ENCODE measurements at places on chromosomes 5 and 9.

DNA sequence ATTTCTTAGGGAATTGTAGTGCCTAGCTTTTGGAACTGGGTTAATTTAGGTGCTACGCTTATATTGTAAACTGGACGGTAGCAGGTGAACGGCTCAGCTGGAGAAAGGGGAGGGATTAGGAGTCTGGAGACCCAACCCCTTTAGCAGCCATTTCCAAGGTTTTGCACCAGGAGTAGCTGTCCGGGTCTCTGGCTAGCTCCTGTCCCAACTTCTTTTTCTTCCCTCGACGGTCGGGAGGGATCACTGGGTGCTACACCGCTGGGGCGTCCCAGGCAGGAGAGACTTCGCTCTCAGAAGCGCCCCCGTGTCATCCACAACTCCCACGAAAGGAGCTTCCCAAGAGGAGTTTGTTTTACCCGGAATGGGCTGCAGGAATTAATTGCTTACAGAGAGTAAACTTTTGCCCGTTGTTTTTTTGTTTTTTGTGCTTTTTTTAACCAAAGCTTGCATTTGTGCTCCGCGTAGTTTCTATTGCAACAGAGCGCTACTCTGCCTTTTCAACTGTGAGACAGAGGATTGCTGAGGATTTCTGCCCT, 1640.9 kb upstream of the C9orf72 start:
- DNase-seq, result no peak

GRCh38 chr9:120066315-120066714, 513.7 kb downstream of the CDK5RAP2 start:
- no peak for DNase-seq

DNA sequence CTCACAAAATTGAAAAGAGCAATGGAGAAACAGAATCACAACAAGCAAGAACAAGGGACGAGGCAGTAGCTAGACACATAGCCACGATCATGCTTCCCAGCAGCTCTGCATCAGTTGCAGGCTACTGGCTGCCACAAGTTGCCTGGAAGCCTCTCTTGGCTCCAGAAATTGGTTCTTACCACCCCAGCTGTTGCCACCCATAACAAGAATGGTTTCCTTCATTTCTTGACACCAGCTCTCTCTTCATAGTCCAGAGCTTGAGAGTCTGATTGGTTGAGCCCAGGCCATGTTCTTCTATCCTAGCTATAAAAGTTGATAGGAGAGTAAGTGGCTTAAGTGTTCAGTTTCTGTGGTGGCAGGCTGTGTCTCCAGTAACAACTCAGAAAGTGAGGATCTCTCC, 210.7 kb upstream of the ANKRD55 start:
- no peak for DNase-seq

DNA sequence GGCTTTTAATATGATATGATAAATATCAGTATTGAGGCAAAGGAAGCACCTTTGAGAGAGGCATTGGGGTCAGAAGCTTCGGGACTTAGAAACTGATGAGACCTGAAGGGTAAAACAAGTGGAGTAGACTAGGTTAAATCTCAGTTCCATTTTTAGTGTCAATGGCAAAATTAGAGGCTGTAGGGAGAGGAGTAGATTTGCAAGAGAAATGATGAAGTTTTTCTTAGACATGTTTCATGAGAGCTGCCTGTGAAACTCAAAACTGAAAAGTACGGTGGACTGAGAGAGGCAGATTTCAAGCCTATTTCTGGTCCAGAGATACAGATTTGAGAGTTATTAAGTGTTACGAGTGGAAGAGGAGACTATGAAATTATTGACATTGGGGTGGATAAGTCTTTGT, 278.5 kb downstream of the TAF11L14 start:
- DNase-seq, result no peak

- DNase-seq, result no peak
These were observed 324.7 kb downstream of the TLE4 start for GRCh38 chr9:79896390-79896980.

DNA sequence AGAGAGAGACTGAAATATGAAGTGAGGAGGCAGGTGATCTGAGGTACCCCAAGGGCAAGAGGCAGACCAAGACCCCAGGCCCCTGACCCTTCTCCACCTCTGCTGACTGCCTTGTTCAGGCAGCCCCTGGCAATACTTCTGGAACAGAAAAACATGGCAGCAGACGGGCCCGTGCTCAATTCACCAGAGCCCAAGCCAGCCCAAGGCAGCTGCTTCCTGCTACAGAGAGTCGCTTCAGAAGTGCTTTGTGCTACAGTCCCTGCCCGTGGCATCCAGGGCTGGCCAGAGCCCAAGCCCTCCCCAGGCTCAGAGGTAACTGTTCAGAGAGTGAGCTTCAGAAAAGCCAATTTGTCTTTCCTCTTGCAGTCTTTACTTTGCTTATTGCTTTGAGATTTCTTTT, 151.4 kb upstream of the FSTL4 start:
- DNase-seq, result no peak

GRCh38 chr9:2679011-2679410, 38.3 kb upstream of the KCNV2 start:
- no peak for DNase-seq

- DNase-seq, result peak; percentile 75
These were observed 57.6 kb downstream of the DPYSL3 start for GRCh38 chr5:147452165-147452811.

- no peak for DNase-seq
These were observed 357.6 kb downstream of the ARHGEF28 start for GRCh38 chr5:73983644-73984043.

GRCh38 chr9:77752554-77752953, 104.4 kb upstream of the GNA14 start:
- no peak for DNase-seq

- peak; percentile 50 for DNase-seq
These were observed 800.6 kb downstream of the KCTD16 start for GRCh38 chr5:144971108-144971850.

DNA sequence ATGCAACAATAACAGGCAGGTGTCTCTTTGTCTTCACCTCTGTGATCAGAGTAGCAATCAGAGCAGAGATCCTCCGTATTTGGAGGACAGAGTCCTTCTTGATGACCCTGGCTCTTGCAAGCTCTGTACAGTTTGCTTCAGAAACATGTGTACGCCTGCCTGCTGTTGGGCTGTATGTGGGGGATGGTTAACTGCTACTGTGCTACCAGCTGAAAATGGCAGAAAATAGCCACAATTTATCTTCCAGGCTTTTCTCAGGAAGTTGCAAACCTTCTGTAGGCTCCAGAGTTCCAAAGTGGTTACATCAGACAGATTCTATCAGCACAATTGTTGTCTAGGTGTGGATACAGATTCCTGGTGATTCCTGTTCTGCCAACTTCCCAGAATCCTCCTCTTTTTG, 35.5 kb downstream of the DDX46 start:
- DNase-seq, result no peak

DNA sequence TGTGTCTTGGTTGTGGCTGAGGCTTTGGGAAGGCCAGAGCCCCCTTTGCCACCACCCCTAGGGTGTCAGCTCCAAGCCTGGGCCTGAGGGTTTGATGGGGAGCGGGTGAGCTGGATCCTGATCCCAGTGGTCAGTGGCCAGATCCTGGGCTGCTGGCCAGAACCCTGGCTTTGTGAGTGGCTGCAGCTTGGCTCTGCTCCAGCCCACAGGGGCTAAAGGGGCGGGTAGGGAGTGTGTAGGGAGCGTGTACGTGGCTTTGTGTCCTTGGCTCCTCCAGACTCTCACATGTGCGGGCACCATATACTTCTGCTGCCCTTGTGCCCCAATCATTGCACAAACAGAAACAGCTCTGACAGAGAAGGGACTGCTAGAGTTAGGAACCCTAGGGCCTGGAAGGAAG, 1.2 kb upstream of the IL11RA start:
- DNase-seq, result no peak

- DNase-seq, result peak; percentile 91
These were observed 2.3 kb downstream of the GDNF start for GRCh38 chr5:37837414-37838032.

DNA sequence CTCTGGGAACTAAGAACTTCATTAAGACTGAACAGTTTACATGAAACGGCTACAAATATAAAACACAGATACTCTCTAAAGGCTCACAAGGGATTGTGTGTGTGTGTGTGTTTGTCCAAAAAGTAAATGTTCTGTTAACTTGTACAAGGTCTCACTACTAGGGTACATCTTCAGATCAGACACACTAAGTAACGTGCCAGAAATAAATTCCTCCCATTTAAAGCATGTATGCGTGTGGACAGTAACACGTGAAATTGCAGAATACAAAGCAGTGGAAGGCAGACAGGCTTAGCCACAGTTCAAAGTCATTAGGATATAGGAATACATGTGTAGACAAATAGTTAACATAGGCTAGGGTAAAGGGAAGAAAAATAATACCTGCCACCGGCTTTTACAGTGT, 1.8 kb downstream of the BNC2 start:
- DNase-seq, result peak; percentile 52

DNA sequence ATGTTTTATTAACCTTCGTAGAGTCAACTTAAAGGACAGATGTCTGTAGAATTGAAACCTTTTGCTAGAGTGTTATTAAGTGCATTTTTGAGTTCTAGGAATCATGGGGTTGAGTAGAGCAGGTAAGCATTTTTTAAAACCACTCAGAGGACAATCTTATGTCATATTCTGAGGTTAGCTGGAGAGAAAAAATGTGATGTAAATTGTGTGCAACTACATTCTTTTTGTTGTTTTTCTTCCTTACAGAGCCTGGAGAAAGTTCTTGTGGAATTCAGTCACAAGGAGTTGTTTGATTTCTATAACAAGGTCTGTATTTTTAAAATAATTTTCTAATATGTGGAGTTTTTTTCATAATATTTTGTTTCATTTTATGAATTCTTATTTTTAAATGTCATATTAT, 206.4 kb downstream of the COMMD10 start:
- DNase-seq, result no peak

GRCh38 chr9:129022037-129022436, 6.1 kb downstream of the SH3GLB2 start:
- no peak for DNase-seq

- DNase-seq, result no peak
These were observed 144.6 kb upstream of the SGCD start for GRCh38 chr5:156182174-156182967.

- DNase-seq, result no peak
These were observed 11.6 kb downstream of the TMOD1 start for GRCh38 chr9:97512966-97513560.

DNA sequence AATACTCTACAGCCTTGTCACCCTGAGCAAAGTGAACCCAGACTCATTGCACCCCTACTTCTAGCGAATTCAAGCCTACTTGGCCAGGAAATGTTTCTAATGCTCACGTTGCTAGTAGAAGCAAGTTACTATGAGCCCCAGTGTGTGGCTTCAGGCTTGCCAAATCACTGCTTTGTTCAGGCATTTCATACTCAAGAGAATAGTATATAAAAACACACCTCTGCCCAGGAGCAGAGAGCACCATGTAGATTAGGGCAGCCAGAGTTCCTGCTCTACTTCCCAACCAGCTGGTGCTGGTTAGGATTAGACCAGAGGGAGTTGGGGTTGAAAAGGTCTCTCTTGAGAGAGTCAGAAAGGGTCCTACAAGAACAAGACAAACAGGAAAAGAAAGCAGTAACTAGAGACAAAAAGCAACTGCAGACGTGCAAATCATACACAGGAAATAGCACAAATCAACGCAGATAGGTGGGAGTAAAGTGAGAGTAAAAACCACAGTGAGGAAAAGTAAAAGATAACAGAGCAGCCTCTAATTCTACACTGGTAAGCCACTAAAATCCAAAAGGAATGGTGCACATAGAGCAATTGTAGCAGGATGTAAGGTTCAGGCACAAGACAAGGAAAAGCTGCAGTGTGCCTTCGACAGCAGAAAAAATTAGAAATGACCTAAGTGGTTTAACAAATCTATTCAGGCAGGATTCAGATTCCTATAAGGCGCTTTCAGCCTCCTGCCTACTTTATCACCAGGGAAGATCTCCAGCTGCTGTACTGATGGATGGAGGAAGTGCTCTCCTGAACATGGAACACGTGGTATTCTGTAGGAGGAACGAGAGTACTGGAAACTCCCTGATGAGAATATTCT, 49.6 kb upstream of the KIF2A start:
- DNase-seq, result peak; percentile 53

GRCh38 chr5:8098081-8098480, 229.1 kb downstream of the MTRR start:
- peak; percentile 5 for DNase-seq

DNA sequence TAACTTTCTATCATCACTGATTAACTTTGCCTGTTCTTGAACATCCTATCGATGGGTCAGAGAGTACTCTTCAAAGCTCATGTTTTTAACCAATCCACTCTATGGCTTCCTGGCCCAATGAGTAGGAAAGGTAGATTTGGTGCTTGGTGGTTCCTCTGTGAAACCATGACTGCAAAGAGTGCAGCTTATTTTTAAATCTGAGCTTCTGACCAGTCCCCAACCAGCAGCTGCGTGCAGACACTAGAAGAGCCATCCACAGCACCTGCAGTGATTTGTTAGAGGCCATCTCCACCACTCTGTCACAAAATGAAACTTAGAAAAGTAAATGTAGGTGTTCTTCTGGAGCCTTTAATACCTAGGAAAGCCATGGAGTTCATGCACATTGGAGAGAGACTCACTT, 107.3 kb upstream of the WWC1 start:
- DNase-seq, result no peak

GRCh38 chr9:110048976-110049698, 158.8 kb downstream of the C9orf152 start:
- DNase-seq, result peak; percentile 77

- no peak for DNase-seq
These were observed 75.7 kb downstream of the CAMK4 start for GRCh38 chr5:111299831-111300432.

DNA sequence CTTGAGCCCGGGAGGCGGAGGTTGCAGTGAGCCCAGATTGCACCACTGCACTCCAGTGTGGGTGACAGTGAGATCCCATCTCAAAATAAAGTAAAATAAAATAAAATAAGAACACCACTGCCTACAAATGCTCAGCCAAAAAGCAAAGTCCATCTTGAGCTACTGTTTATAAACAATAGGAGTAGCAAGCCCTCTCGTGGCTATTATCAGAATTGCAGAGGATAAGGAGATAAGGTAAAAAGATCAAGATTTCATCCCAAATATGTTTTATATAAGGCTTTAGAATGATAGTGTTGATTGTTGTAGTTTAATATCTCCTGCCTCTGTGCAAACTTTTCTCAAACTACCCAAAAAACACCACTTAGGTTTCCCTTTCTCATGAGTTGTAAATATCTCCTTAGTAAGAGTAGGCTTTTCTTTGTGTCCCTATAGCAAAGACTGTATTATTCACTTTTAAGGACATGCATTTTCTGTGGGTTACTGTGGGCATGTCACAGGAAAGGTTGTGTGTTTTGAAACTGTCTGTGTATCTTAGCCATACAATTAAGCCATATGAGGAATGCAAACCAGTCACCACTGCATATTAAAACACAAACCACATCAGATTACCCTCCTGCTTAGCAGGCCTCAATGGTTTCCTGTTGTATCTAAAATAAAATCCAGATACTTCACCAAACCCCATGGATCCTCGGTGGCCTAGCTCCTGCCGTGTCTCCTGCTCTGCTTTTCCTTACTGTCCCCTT, 31.8 kb upstream of the CKS2 start:
- peak; percentile 83 for DNase-seq

DNA sequence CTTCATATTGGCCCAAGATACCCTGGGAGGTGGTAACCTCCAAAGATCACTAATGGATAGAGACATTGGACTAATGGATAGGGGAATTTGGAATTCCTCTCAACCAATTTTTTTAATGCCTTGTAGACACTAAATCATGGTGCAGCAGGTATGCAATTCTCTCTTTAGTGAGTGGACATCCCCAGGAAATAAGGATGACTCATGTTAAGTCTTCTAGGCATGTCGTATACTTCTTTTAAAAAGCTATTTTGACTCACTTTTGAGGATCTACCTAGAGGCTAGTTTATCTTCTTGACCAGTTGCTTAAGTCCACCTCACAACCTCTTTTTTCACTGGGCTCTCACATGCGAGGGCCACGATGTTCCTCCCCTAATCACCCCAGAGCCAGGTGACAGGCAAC, 211.6 kb upstream of the CDH12 start:
- no peak for DNase-seq
